ENCODE measurements at places on chromosomes 5 and 9.

GRCh38 chr5:41707853-41708603 is 162.2 kb downstream of the OXCT1 start:
- DNase-seq = no peak

DNA sequence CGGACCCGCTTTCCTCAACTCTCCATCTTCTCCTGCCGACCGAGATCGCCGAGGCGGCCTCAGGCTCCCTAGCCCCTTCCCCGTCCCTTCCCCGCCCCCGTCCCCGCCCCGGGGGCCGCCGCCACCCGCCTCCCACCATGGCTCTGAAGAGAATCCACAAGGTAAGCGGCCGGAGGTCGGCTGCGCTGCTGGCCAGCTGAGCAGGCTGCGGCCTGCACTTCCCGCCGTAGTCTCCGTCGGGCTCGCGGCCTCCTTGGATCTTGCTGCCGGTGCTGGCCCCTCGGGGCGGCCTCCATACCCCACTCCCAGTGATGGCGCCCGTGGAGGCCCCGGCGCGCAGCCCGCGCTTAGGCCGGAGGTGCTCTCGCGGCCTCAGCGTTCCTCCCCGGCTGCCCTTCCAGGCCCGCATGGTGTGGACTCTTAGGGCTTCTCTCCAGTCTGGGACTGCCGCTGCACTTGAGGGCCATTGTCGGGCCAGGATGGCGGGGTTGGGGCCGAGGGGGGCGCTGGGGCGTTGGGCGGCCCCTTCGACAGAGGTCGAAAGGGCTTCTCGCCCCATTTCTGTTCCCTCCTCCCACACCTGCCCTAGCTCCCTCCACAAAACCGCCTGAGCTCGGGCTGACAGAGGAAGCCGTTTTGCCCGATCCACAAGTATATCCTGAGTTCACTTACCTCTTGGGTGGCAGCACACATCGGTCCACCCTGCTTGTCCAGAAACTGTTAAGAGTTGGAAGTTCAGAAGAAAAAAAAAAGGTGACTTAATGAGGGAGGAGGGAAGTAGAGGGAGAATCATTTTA is 714 bp downstream of the UBE2D2 start:
- DNase-seq = no peak

GRCh38 chr5:137836298-137836697 is 31.4 kb upstream of the MYOT start:
- no peak for DNase-seq

DNA sequence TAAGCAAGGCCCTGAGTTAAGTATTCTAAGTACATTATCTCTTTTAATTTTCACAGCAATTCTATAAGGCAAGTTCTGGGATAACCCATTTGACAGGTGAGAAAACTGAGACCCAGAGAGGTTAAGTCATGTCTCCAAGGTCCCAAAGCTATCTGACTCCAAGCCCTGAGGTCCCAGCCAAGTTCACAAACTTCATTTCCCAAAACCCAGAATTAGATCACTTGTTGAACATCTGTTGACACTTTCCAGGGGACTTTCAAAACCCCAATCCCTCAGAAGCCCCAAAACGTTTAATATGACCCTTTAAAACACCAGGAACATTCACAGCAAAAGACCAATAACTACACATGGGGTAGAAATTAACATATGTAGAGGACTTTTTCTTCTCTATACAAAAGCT is 72.0 kb downstream of the SH3TC2 start:
- no peak for DNase-seq

Data from activated naive CD4-positive, alpha-beta T cell treated with anti-CD3 and anti-CD28 coated beads, Interleukin-2, amount 50 U/mL, for 16 hours (primary cell).